Mucosa of gallbladder (tissue), 1 donor: ENCODE measurements at places on chromosomes 16 and 17.
A peak's percentile ranks its signal among the peaks of the same experiment; 100 is the strongest.

GRCh38 chr17:69187294-69187693, 41.3 kb downstream of the ABCA10 start:
- no peak for DNase-seq

DNA sequence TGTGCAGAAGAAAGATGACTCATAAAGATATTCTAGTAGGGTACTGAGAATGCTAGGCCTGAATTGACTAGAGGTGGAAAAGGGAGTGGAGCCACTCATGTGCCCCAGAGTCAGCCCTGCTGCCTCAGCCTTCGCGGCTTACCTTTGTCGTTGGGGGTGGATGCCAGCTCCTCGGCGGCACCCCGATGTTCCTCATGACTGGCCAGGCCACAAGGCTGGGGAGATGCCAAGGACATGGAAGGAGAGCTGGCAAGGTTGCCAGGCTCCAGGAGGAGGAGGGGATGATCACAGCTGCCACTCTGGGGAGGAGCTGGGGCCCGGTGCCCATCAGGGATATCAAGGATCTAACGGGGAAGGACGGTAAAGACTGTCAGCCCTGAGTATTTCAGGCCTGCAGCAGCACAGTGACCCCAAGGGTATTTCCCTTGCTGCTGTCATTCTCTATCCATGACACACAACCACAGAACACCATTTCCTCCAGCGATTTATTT, 9.7 kb upstream of the SLC35B1 start:
- no peak for DNase-seq

DNA sequence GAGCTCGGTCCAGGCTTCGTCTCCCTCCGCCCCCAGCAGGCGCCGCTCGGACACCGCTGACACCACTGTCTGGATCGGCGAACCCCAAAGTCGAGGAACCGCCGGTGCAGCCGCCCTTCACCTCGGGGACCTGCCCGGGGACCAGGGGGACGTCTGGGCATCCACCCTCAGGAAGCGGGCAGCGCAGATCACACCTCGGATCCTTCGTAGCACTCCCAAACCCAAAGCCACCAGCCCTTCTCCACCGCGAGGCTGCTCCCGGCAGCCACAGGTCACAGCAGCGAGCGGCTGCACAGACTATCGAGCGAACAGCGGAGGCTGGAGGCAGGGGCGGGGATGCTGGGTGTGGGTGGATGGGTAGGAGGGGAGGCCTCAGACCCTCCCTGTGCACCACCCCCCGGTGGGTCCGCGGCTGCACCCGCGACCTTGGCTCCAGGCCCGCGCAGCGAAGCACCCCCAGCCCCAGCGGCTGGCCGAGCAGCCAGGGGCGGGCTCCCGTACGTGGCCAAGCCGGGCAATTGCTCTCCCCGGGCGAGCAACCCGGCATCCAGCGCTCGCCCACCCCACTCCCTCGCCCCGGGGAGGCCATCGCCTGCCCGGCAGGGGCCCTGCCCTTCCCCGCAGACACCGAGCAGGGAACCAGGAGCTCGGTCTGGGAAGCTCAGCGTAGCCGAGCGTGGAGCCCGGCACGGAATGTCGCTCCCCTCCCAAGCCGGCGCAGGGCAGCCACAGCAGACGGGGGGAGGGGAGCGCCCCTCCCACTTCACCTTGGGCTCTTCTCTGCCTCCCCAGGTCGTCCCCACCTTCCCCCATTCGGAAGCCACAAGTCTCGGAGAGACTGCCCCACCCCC, 1.0 kb downstream of the SDK2 start:
- DNase-seq = no peak

GRCh38 chr17:45905814-45906213, 11.5 kb downstream of the MAPT start:
- DNase-seq = no peak

GRCh38 chr16:10067406-10067805, 114.8 kb downstream of the GRIN2A start:
- no peak for DNase-seq

- no peak for DNase-seq
These were observed 60.6 kb upstream of the CRYM start for GRCh38 chr16:21338537-21339268.

- no peak for DNase-seq
These were observed 585.1 kb upstream of the PSMD7 start for GRCh38 chr16:73711406-73712080.

GRCh38 chr16:52283018-52283417, 263.9 kb downstream of the TOX3 start:
- no peak for DNase-seq

DNA sequence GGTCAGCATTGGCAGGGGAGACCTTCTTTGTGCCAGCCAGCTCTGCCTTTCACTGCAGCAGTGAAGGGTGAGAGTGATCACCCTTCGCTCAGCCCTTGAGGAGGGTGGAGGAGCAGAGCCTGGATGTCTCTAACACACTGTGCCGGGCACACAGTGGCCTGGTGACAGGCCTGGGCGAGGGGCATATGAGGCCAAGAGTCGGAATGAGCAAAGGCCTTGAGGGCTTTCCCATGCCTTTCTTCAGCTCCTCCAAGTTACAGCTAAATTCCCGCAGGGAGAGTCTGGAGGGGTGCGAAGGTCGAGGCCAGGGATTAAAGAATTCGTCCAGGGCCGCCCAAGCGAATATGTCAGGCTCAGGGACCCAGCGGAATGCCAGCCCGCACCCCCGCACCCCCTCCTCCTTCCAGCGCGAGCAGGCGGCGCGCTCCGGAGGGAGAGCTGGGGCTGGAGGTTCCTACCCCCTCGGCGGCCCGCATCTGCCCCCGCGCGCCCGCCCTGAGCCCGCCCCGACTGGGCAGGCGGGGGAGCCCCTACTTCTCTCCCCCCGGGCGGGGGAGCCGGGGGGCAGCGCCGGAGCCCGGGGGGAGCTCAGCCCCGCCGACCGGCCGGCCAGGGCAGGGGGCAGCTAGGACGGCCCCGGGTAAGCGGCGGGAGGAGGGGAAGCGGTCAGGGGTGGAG, at the start of gene RASL10B:
TSS of gene RASL10B (plus strand) at position 401 of the 678 bp plus-strand sequence. CDS start 3,546 bp downstream, outside the sequence.
- DNase-seq = peak; percentile 37

- DNase-seq = no peak
These were observed 621.0 kb downstream of the WWOX start for GRCh38 chr16:78720416-78720815.

DNA sequence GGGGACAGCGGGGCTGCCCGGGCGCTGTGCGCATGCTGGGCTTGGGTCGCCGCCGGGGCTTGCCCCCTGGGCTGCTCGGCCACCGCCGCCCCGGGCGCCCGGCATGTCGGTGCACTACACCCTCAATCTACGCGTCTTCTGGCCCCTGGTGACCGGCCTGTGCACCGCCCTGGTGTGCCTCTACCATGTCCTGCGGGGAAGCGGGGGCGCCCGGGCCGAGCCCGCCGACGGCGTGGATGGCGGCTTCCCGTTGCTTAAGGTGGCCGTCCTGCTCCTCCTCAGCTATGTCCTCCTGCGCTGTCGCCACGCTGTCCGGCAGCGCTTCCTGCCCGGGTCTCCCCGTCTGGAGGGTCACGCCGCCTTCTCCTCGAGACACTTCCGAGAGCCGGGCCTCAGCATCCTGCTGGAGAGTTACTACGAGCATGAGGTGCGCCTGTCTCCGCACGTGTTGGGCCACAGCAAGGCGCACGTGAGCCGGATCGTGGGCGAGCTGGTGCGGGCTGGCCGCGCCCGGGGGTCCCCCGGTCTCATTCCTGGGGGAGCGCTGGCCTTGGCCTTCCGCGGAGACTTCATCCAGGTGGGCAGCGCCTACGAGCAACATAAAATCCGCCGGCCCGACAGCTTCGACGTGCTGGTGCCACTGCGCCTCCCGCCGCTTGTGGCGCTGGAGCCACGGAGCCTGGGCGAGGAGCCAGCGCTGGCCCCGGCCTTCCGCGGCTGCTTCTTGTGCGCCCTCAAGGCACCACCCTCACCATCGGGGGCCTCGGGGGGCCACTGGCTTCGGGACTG, 789 bp downstream of the ITPRIPL2 start:
- peak; percentile 57 for DNase-seq

- peak; percentile 14 for DNase-seq
These were observed 3.7 kb upstream of the ERN1 start for GRCh38 chr17:64133546-64134215.

GRCh38 chr17:28716740-28717577, 709 bp downstream of the RAB34 start:
- no peak for DNase-seq

- no peak for DNase-seq
These were observed 16.9 kb downstream of the BLMH start for GRCh38 chr17:30274887-30275286.

GRCh38 chr16:17798716-17799115, 328.0 kb upstream of the XYLT1 start:
- no peak for DNase-seq

GRCh38 chr16:57036945-57037344, 47.6 kb downstream of the NLRC5 start:
- DNase-seq = no peak

DNA sequence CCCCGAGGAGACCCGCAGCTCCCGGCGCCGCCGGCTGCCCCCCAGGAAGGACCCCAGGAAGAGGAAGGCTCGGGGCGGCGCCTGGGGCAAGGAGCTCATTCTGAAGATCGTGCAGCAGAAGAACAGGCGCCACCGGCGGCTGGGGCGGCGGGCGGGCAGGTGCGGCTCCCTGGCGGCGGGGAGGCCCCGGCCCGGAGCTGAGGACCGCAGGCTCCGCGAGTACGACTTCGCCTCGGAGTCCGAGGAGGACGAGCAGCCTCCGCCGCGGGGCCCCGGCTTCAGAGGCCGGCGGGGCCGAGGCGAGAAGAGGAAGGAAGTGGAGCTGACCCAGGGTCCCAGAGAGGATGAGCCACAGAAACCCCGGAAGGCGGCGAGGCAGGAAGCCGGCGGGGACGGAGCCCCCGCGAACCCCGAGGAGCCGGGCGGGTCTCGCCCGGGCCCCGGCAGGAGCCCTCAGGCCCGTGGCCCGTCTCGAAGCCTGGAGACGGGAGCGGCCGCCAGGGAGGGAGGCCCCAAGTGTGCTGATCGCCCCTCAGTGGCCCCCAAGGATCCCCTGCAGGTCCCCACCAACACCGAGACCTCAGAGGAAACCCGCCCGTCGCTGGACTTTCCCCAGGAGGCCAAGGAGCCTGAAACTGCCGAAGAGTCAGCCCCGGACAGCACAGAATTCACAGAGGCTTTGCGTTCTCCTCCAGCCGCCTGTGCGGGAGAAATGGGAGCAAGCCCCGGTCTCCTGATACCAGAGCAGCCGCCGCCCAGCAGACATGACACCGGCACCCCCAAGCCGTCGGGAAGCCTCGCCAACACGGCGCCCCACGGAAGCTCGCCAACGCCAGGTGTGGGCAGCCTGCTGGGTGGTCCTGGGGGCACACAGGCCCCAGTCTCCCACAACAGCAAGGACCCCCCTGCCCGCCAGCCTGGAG, 22.3 kb upstream of the ZFPM1 start:
- DNase-seq = peak; percentile 26

DNA sequence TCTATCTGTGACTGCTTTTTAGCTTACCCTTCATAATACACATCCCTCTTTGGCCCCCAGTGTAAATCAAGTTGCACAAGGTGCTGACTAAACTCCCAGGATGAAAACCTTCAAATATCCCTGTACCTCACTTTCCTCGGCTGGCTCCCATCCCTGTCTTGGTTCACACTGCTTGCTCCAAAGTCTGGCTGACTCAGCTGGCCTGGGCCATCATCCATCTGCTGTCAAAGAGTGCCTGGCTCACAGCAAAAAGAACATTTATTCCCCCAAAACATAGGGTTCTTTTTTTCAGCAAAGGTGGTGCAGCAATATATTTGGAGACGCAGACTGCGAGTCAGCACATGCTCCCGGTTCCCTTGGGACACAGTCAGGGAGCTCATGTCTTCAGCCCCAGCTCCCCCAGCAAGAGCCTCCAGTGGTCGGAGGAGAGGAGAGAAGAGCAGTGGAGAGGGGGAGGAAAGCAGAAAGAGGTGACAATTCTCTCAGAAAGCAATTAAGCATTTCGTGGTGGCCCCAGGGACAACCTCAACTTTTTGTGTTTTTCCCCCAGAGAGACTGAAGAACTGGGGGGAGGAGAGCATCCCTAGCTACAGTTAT, 26.1 kb downstream of the GPR142 start:
- DNase-seq = no peak

- DNase-seq = peak; percentile 48
These were observed 1.8 kb downstream of the ZBTB4 start for GRCh38 chr17:7477392-7478275.

DNA sequence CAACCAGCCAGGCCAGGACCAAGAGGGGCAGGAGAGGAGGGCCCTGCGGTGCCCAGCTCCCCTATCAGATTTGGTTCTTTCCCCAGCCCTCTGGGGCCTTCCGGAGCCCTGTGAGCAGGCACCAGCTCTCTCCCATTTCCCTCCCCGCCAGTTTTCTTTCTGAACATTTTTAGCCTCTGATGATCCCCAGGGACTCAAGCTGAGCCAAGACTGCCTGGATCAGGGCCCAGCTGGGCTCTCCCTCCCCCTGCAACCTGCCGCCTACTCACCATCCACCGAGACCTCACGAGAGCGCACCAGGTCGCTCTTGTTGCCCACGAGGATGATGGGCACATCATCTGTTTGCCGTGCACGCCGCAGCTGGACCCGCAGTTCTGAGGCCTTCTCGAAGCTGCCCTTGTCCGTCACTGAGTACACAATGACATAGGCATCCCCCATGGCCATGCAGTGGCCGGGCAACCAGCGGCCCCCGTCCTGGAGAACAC, 2.0 kb downstream of the RRAD start:
- no peak for DNase-seq

DNA sequence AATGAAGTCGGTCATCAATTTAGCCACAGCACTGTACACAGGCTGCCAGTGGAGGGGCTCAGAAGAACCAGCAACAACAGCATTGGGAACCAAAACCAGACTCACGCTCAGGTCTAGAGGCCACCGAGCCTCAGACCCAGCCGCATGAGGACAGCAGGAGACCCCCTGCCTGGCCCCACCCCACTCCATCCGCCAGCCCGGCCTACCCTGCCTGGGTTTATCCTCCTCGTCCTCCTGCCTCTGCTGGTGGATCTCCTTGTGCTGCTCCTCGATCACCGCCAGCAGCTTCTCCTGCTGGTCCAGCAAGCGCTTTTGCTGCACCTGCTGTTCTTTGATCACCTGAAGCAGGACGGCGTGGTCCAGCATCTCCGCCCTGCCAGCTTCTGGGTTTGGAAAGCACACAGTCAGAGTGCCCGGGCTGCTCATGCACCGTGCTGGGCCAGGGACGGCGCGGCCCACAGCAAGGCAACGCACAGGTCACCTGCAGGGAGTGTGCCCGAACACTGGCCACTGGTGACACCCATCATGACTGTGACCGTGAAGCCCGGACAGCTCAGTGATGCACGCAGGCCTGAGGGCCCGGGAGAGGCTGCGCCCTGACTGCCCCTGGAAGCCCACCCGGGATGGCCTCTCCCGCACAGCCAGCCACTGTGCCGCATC, 7.7 kb downstream of the NDUFAF8 start:
- DNase-seq = no peak
